H1 (cell line): ENCODE measurements at places on chromosomes 1 and 21. TPM values are rescaled to one million over a fixed set of nuclear protein-coding genes. Genes with fewer than 3 reads are reported as not detected.

DNA sequence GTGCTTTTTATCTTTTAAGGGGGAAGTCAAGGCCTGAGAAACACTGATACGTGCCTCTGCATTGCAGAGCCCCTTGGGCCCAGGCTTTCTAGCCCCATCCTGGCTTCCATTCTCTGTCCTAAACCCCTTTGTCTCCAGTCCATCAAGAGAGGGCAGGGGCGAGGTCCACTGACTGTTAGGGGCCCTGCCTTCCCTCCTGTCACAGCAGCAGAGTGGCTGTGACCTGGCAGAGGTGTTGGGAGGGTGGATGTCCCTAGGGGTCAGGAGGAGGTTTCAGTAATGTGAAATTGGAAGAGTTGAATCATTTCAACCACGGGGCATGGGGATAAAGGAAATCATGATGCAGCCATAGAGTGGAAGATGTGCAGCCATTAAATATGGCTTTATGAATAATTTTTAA lies 24.0 kb downstream of the SOX13 start:
- no peak for DNase-seq
- no peaks in the 10 kb centered on the region for H3K27me3 ChIP-seq
- H3K4me3 ChIP-seq: no peak overlapping the region

GRCh38 chr1:228555074-228555994 lies 68.2 kb downstream of the RNF187 start:
- H3K36me3 ChIP-seq: no peaks in the 10 kb centered on the region
- no peak overlapping the region for H3K27ac ChIP-seq
- H3K4me3 ChIP-seq: no peak overlapping the region
- no peaks in the 10 kb centered on the region for H3K4me1 ChIP-seq
- H3K27me3 ChIP-seq: peaks cover 26% of the 10 kb centered on the region

DNA sequence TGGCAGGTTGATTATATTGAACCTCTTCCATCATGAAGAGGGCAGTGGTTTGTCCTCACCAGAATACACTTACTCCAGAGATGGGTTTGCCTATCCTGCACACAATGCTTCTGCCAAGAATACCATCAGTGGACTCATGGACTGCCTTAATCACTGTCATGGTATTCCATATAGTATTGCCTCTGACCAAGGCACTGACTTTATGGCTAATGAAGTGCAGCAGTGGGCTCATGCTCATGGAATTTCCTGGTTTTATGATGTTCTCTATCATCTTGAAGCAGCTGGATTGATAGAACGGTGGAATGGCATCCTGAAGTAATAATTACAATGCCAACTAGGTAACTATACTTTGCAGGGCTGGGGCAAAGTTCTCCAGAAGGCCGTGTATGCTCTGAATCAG lies 16.6 kb upstream of the GBP6 start:
- no peak overlapping the region for H3K27ac ChIP-seq
- no peaks in the 10 kb centered on the region for H3K4me1 ChIP-seq
- no peak overlapping the region for H3K4me3 ChIP-seq

DNA sequence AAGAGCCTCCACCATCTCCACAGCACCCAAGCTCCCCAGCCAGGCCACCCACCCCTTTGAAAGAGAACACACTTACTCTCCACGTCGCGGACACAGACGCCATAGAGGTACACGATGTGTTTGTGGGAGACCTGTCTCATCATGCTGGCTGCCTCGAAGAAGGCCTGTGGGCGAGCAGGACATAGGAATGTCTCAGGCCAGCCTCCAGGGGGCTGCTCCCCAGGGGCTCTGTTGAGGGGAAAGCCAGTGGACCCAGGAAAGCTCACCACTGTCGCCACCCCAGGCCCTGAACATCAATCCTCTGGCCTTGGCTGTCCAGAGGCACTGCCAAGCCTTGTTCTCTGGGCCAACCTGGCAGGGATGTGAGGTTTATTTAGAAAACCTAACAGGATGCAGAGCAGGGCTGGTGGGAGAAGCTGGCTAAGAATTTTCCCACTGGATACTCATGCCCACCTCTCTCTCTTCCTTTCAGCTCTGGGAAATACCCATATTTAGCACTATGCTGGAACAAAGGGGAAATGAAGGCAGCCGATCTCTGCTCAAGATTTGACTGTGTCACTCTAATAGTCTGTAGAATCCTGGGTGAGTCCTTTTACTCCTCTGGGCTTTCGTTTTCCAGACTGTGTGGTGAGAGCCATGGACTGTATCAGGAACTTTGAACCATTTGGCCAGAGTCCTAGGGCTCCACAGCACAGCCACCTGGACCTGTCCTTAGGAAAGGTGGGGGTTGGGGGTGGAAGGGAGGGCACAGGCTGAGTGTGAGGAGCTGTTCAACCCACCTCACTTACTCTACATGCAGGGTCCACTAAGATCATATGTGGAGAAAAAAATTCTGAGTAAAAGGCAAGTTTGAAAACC lies 101.9 kb downstream of the RAVER2 start:
- no peak overlapping the region for H3K27ac ChIP-seq
- no peaks in the 10 kb centered on the region for H3K4me1 ChIP-seq
- H3K36me3 ChIP-seq: no peaks in the 10 kb centered on the region; the same call in 1 of the 2 replicates
- DNase-seq: no peak
- no peaks in the 10 kb centered on the region for H3K27me3 ChIP-seq

CA14 gene
- total RNA-seq: 52.1 and 52.3 TPM in 2 replicates

ANKRD45 gene
- 2.3 and 2.8 TPM in 2 replicates for total RNA-seq

DNA sequence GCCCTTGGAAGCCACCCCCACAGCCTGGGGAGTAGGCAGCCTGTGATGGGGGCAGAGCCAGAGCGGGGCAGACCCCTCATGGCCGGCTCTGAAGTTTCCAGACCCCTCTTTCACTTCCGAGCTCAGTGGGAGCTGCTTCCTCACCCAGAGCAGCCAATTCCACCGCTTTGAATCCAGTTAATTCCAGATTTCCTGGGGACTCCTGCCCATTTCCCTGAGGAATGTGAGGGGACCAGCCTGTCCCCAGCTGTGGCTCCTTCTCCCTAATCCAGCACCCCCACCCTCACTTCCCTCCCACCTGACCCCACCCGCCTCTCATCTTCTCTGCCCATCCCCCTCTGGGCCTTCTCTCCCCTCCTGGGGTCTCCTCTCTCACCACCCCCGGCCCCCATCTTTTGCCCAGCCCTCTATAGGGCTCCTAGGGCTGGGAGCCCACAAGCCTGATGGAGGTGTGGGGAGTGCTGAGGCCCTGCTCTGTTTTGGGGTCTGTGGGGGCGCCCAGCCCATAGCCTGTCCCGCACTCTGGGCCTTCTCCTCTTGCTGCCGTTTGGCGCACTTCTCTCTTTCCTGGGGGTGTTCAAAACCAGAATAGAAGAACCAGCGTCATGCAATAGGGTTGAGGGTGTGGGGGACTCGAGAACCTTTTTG lies 26.2 kb upstream of the TNFRSF1B start:
- H3K27me3 ChIP-seq: no peaks in the 10 kb centered on the region
- DNase-seq: no peak
- H3K36me3 ChIP-seq: no peaks in the 10 kb centered on the region; the same call in 1 of the 2 replicates
- no peak overlapping the region for H3K27ac ChIP-seq

DNA sequence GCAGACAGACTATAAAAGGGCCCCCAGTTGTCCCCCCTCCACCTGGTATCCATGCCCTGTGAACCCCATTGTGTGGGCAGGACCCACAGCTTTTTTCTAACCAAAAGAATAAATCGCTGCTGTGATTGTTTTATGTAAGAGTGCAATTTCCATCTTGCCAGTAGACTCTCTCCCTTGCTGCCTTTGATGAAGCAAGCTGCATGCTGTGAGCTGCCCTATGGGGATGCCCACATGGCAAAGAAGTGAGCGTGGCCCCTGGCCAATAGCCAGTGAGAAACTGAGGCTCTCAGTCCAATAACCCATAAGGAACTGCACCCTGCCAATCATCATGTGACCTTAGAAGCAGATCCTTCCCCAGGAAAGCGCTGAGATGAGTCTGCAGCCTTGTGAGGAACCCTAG lies 37.8 kb upstream of the FMOD start:
- no peak overlapping the region for H3K4me3 ChIP-seq
- H3K4me1 ChIP-seq: no peaks in the 10 kb centered on the region
- no peak overlapping the region for H3K27ac ChIP-seq
- DNase-seq: no peak
- H3K27me3 ChIP-seq: no peaks in the 10 kb centered on the region
- no peaks in the 10 kb centered on the region for H3K36me3 ChIP-seq

LEPROT gene
- total RNA-seq: 19.9 and 25.7 TPM in 2 replicates
